ENCODE measurements at places on chromosomes 4 and X.

GRCh38 chr4:158020176-158020575, 152.6 kb downstream of the GASK1B start:
- DNase-seq = no peak

DNA sequence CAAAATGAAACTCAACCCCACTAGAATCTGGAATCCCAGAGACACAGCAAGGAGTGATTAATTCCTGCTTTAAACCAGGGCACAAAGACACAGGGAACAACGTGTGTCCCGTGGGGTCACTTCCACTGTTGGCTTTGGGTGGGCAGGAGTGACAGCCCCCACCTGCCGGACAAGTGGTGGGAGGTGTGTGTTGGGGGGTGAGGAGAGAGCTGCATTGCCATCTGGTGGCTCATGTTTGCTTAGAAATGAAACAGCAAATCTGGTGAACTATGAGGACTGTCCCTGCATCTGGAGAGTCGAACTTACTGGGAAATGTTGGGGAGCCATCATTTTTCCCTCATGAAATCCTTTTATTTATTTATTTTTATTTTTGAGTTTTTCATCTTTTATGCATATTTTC, 75.9 kb upstream of the AFAP1 start:
- no peak for DNase-seq

GRCh38 chr4:80814266-80814665, 216.2 kb upstream of the BMP3 start:
- no peak for DNase-seq

DNA sequence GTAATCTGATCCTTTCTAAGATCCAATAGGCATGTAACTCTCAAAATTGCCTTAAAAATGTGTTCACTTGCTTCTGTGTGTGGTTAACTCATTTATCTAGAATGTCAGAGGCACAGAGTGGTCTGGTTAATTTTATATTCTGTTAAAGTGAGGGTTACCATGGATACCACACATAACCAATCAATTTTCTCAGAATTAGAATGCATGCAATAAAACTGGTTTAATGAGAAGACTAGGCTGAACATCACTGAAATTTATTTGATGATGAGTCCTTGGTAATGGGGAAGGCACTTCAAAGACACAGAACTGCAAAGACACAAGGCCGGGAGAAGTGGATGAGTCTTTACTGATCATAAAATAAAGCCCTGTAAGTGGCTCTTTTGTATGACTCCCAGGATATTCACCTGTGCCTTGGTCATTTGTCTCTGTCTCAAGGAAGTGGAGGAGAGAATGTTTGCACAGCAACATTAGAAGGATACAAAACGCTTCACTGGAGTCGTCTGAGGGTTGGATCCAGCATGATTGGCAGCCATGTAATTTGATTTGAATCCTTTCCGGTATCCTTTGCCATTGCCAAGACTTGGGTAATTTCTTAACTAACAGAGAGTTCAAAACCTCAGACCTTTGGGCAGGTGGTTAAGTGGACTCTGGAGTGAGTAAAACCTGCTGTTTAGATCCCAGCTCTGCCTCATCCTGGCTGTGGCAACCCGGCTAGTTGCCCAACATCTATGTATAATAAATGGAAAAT, 94.0 kb upstream of the RBPJ start:
- no peak for DNase-seq

DNA sequence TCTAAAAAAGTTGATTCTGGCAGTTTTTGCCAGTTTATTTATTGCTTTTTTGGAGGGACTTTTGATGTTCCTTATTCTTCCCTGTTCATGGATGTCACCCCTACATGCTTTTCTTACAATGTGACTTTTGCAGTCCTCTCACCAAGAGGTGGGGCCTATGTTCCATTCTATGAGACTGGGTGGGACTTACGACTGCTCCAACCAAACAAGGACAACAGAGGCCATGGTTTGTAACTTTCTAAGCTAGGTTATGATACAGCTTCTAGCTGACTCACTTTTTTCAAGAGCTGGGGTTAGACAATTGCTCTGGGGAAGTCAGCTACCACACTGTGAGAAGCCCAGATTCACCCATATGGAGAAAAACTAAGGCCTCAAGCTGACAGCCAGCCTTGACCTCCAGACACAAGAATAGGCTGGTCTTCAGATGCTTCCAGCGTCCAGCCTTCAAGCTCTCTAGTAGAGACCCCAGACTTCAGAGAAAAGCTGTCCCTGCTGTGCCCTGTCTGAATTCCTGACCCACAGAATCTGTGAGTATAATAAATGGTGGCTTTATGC, 39.5 kb downstream of the ENOPH1 start:
- DNase-seq = no peak
